ENCODE measurements at places on chromosomes 4 and X.
A peak's percentile ranks its signal among the peaks of the same experiment; 100 is the strongest.

- DNase-seq: no peak
Measured at GRCh38 chrX:106392346-106392745, 219.4 kb upstream of the RADX start.

DNA sequence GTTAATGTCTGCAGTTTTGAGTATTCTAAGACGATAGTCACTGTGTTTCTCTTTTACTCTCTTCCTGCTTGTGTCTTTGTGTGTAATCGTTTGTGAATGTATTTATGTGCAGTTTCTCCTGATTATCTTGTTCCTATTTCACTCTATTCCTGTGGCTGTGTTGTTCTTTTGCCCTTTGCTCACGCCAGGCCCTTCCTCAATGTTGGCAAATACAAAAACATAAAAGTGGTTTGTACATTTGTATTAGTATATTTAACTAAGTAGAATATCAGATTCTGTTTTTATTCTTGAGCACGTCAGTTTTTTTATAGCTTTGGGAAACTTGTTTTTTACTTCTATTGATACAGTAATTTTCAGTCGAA is 107.6 kb upstream of the BMPR1B start:
- DNase-seq: no peak

DNA sequence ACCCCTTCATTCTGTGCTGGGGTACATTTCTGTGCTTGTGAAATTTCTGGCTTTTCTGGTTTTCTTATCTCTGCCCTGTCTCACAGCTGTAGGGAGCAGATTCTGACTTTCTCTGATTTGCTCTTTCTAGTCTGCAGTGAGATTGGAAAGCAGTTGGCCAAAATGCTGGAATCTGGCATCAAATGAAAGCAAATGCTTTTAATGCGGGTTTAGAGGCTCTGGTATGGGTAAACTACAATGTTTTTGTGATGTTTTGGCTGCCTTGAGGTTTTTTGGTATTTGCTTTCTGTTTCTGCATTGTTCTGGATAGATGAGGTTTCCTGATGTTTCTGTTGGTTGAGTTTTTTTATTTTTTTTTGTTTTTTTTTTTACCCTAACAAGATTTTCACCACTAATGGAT is 23.8 kb downstream of the SMIM20 start:
- no peak for DNase-seq

GRCh38 chr4:62517716-62518115 is 1317.6 kb downstream of the ADGRL3 start:
- no peak for DNase-seq

GRCh38 chr4:75714704-75715103 is 9.7 kb upstream of the USO1 start:
- DNase-seq: no peak

DNA sequence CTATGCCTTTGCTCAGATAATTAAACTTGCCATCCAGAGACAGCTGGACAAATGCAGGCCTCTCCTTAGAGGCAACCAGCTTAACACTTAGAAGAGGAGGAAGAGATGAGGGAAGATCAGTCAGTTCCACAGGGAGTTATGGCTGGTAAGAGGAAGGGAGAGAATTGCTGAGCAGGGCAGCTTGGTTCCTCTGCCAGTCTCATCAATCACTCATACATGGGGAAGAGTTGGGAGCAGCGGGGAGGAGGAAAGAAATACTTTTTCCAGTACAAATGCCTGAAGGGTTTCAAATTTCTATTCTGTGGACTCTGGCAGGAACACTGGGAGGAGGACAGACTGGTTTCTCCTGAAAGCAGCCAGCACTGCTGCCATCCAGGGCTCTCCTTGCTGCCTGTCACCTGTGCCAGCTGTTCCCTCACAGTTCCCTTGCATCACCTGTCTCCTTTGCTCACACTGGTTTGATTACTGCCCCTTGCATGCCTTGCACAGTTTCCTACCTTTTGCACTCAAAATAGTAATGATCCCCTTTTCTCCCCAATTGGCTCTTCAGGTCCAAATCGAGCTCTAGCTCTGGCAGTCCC is 59.5 kb downstream of the PGRMC2 start:
- DNase-seq: peak; percentile 43

- DNase-seq: peak; percentile 3
Measured at GRCh38 chr4:170025523-170026252, 507 bp downstream of the MFAP3L start.

DNA sequence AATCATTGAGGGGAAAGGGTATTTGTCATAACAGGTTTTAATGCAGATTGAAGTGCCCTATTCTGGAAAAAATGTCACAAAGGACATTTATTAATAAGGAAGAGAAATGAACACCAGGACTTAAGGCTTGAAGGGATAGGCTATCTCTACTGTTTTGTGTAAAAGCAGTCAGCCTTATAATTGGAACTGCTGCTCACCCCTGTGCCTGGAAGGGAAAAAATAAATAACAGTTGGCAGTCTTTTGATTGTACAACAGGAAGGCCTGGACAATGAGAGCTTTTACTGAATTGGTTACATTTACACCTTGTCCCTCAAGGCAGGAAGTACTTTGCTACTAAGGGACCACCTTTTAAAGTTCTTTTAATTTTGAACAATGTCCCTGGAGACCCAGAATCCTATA is 17.8 kb upstream of the MAGED4 start:
- no peak for DNase-seq

DNA sequence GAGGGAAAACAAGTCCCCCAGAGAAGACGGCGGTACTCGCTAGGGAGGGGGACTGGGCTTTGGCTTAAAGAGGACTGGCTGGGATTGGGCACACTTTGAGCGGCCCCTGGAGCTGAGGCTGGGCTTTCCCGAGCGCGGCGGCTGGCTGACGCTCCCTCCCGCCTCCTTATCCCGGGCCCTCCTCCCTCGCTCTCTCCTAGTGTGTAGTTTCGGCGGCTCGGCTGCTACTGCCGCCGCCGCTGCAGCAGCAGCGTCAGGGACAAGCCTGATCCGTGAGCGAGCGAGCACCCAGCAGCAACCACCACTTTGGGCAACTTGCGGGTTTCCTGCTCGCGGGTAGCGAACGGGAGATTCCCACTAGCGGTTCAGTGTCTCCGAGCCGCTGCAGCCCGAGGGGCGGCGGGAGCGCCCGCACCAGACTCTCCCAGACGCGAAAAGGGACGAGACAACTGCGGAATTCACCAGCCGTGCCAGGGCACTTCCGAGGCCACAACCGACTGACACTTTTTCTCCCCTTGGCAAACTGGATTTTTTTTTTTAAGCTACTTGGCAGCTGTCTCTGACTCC is 632 bp upstream of the PCDH7 start:
- peak; percentile 12 for DNase-seq

All from Calu3 (cell line).